Ammon's horn (tissue), 1 donor: ENCODE measurements at places on chromosomes 7 and 10.

DNA sequence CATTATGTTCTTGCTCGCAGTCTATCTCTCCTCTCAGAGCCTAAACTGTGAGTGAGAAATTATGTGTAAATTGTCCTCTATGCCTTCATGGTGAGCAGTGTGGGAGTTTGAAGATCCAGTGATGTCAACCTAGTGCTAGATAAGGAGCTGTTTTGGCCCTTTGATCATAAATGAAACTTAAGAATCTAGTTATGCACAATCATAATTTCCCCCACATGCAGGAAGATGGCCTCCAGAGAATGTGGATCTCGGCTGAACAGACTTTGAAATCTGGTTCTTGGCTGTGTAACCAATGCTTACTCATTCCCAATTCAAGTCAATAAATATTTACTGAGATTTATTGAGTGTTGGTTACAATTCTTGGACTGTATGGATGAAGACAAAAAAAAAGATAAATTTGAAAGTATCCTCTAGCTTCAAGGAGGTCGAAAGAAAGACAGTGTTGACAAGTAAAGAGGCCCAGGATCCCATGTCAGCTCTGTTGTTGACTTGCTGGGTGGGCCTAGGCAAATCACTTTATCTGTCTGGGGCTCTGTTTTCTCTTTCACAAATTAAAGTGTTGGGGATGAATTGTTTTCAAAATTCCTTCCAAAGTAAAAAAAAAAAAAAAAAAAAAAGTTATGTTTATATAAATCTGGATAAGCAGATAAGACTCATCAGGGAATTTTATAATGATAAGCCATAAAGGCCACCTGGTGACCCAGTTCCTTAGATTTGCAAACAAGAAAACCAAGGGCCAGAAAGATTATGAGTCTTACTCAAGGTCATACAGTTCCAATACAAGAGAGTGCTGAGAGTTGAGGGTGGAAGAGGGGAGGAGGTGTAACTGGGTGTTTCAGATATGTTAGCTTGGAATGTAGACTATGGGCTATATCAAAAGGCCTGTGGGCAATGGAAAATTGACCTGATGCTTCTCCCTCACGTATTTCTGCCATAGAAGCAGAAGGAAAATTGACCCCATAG is 969.9 kb downstream of the KCNMA1 start:
- DNase-seq = no peak

- DNase-seq = no peak
Observed at GRCh38 chr7:75869776-75870379, 9.0 kb upstream of the RHBDD2 start.

DNA sequence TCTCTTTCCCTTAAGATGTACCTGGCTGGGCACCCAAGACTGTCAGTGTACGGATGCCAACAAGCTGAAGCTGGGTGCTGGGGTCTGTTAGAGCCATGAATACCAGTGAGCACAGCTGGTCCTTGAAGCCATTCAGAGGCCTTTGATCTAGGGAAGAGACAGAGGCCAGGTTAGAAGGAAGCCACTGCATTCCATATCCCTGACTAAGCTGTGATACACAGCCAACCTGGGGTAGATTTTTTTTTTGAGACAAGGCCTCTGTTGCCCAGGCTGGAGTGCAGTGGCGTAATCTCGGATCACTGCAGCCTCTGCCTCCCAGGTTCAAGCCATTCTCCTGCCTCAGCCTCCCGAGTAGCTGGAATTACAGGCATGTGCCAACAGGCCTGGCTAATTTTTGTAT is 20.8 kb downstream of the ZDHHC16 start:
- no peak for DNase-seq

GRCh38 chr7:95467912-95468607 is 17.7 kb upstream of the ASB4 start:
- no peak for DNase-seq

GRCh38 chr10:3363311-3364045 is 190.9 kb upstream of the PITRM1 start:
- no peak for DNase-seq

DNA sequence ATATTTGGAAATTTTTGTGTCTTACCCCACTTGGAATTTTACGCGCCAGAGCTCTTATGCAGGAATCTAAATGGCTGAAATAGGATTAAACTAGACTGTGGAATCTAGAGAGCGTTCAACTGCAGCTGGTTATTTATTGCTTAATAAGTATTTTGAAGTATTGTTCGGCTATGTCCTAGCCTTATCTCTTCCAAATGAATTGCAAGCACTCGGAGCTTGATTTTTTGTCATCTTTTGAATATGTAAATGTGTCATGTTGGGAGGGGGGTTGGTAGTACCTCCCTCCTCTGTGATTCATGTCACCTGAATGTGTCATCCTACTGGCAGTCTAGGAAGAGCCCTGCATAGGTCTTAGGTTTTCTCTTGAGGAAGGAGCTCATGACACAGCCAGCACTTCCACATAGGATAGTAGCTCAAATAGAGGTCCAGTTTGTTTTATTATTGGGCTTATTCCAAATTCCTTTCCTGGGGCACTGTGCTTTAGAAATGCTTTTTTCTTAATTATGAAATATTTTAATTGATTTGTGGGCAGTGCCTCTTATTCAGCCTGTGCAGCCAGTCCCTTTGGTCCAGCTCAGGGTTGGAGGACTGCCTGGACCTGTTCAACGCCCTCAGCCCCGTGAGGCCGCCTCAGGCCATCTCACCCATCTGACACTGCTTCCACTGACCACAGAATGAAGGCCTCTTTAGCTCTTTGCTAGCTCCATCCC is 22.5 kb upstream of the TRIL start:
- peak; percentile 65 for DNase-seq

DNA sequence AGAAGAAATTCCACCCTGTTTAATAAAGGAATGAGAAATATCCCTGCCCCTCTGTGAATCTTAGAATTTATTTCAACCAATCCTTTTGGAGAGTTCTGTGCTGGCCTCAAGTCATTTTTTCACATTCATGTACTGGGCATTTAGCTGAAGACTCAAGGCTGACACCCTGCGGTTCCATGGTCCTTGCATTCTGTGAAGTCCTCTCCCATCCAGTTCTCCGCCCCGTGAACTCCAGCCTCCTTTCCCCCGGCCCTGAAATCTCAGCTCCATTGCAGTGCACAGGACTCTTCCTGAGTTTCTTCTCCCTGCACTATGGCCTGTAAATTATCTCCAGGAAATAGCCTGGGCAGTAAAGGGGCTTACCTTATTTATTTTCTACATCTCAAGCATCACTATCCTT is 183.0 kb upstream of the KCND2 start:
- no peak for DNase-seq

- DNase-seq = no peak
Observed at GRCh38 chr7:82592416-82592815, 148.8 kb upstream of the CACNA2D1 start.

DNA sequence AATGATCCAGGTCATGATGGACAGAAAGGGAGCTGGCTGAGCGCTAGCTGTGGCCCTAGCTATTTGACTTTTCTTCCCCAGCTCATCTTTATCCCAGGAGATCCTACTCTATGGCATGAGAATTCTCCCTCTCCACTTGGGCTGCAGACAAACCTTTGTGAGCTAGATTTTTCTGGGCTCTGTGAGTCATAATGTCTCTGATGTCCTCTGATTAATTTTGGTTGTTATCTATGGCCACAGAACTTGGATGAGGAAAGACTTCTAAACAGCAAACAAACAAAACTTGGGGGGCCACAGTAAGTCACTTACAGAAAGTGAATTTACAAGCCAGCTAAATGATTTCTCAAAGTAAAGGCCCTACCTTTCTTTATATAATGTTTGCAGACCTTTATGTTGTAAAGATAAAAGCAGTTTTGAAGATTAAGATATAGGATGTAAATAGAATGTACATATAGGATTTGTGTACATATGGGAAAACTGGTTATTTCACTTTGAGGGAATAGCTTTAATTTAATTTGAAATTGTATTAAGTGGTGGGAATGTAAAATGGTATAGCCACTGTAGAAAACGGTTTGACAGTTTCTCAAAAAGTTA is 10.4 kb downstream of the ABLIM1 start:
- DNase-seq = no peak

GRCh38 chr7:93194386-93194785 is 31.9 kb downstream of the HEPACAM2 start:
- no peak for DNase-seq

GRCh38 chr10:97222326-97222961 is 36.7 kb upstream of the SLIT1 start:
- DNase-seq = peak; percentile 38

DNA sequence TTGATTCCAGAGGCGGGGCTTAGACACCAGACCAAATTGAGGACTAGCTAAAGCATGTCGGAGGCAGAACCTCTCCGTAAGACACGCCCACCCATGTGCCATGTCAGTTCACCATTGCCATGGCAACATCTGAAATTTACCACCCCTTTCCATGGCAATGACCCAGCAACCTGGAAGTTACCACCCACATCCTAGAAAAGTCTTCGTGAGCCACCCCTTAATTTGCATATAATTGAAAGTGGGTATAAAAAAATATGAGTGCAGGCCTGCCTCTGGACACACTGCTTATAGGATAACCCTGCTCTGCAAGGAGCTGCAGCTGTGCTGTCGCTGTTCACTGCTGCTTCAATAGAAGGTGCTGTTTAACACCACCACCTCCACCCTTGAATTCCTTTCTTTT is 28.0 kb downstream of the TMEM270 start:
- no peak for DNase-seq

DNA sequence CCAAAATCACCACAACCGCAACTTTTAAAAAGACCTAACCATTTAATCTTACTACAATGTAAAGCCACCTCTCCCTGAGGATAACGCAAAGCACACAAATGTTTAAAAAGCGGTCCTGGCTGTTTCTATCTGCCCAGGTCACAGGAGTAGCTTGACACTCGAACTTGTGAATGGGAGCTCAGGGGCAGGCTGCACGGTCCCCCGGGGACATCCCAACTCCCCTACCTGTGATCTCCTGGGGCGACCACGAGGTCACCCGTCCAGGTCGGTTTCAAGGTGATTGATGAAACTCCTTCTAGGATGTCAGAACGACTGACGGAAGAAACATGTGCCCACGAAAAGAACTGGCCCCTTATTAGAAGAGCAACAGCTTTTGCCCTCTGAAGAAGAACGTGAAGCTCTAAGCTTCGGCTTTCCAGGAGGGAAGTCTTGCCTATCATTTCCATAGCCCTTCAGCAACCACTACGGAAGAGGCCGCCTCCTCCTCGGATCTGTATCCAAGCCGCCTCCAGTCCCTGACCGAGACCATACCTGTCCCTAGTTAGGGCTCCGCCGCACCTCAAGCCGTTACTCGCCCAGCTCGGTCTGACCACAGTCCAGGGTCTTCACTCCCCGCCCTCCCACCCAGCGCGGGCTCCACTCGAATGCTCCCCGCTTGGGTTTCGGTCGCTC is 459 bp downstream of the CYCS start:
- peak; percentile 48 for DNase-seq
